T1000 (cell line): ENCODE measurements at places on chromosomes 1 and 21.

DNA sequence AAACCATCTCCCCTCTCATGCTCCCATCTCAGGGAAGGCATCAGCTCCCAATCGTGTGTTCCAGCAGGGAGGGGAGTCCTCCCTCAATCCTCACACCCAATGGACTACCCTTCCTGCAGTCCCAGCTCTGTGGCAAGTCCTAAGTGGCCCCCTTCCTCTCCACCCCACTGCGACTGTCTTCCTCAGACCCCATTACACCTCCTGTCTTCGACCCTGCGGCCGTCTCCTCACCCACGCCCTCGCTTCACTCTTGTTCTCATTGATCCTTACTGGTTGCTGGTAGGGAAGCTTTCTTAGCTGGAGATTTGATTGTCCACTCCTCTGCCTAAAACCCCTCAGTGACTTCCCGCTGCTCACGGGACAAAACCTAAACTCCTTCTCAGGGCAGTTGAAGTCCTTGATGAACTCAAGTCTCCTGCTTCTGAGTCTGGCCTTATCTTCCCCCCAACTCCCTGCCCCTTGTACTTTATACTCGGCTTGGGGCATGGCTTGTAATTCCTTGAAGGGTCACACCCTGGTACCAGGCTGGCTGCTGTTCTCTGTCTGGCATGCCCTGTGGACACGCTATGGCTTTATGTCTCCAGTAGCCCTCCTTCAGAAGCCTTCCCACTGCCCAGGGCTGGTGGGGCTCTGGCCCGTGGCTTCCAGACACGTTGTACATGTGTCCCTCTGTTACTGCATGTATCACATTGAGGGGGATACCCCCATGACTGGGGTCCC is 2.3 kb upstream of the EPS8L3 start:
- DNase-seq, result no peak

DNA sequence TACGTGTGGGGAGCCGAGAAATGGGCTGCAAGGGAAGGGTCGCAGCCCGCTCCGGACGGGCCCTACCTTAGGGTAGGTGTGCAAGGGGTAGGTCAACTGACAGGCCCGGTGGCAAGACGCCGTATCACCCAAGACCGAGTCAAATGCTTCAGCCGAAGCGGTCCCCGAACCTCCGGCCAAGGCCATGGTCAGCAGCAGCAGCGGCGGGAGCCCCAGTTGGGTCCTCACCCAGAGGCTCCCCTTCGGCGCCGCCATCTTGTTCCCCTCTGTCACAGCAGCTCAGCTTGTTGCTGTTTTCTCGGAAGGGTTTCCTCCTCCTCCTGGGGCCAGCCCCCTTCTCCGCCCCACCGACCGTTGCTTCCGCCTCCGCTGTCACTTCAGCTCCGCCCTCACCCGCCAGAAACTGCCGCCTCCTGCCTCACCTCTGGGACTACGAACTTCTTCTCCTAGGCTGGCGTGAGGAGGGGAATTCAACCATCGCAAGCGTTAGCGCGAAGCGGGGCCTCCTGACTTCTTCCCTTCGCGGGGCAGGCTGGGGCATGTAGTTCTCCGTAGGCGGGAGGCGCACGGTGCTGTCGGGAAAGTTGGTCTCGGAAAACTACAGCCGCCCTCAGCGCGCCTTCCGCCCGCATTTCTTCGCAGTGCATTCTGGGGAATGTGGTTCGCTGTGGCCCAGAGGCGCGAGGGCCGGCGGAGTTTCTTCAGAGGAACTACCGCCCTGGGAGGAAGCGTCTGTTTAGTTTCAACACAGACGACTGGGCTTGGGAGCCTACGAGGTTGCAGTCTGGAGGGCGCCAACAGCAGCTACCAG is at the start of the genes TCEANC2 and TMEM59:
TSS of gene TCEANC2 (plus strand) at position 675 of the 811 bp plus-strand sequence. CDS start 815 bp downstream, outside the sequence.
TSS of gene TMEM59 (minus strand) at position 271 of the 811 bp plus-strand sequence. CDS start at position 255, 16 bp downstream.
- peak; percentile 98 for DNase-seq

GRCh38 chr1:237187842-237188241 is 145.9 kb downstream of the RYR2 start:
- no peak for DNase-seq

GRCh38 chr1:84998642-84999280 is 1.8 kb upstream of the MCOLN2 start:
- no peak for DNase-seq

DNA sequence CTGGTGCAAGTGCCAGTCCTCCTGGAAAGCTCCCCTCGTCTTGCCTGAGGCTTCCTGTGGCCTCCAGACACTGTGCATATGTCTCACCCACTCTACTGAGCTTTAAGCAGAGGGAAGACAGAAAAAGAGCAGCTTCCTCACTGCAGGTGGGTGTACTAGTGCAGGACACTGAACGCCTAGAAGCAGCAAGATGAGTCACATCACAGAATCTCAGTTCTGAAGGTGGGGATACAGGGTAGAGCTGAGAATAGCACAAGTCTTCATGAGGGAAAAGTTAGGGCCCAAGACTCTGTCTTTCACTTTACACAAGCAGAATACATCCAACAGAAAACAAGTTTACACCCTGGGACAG is 37.4 kb downstream of the PCAT6 start:
- no peak for DNase-seq

DNA sequence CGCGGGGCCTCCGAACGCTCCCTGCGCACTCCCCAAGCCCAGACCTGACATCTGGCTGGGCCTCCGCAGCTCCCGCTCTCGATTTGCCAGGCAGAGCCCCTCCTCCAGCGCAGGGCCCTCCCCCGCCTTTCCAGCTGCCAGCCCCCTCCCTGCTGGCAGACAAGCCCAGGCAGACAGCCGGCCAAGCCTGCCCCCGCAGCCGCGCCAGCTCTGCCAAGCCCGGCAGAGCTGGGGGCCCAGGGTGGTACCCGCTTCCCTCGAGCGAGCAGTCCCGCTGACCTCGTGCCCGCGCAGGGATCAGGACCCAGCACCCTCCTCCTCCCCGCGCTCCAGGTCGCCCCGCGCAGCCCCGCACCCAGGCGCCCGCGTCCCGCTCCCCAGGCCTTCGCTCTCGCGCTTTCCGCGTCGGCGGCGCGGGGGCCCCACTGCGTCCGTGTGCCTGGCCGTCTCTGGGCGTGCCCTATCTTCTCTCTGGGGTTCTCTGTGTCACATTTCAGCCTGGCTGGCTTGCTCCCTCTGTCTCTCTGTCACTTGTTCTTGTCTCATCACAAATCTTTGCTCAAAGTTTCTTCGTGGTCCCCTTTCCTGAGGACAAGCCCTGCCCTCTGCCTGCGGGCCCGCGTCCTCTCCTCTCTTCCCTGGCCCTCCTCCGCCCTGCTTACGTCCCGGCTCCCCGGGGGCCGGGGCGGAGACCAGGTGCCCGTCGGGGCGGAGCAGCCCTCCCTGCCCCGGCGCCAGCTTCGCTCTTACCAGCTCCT is 580 bp downstream of the INKA2 start:
- peak; percentile 82 for DNase-seq

GRCh38 chr1:215539803-215540570 is 27.1 kb upstream of the KCTD3 start:
- DNase-seq, result no peak

- no peak for DNase-seq
These were observed 129.8 kb downstream of the PIK3R3 start for GRCh38 chr1:46002551-46003150.

- DNase-seq, result no peak
These were observed 42.4 kb upstream of the ESRRG start for GRCh38 chr1:216765346-216766300.

- DNase-seq, result no peak
These were observed 3.2 kb downstream of the CTPS1 start for GRCh38 chr1:40982721-40983120.

GRCh38 chr1:101004061-101004460 is 21.5 kb downstream of the DPH5 start:
- no peak for DNase-seq

DNA sequence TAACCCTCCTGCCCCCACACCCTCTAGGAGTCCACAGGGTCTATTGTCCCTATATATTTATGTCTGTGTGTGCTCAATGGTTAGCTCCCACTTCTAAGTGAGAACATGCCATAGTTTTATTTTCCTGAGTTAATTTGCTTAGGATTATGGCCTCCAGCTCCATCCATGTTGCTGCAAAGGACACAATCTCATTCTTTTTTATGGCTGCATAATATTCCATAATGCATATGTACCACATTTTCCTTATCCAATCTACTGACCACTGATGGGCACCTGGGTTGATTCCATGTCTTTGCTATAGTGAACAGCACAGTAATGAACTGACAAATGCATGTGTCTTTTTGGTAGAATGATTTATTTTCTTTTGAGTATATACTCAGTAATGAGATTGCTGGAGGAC is 13.3 kb upstream of the FHAD1 start:
- no peak for DNase-seq

DNA sequence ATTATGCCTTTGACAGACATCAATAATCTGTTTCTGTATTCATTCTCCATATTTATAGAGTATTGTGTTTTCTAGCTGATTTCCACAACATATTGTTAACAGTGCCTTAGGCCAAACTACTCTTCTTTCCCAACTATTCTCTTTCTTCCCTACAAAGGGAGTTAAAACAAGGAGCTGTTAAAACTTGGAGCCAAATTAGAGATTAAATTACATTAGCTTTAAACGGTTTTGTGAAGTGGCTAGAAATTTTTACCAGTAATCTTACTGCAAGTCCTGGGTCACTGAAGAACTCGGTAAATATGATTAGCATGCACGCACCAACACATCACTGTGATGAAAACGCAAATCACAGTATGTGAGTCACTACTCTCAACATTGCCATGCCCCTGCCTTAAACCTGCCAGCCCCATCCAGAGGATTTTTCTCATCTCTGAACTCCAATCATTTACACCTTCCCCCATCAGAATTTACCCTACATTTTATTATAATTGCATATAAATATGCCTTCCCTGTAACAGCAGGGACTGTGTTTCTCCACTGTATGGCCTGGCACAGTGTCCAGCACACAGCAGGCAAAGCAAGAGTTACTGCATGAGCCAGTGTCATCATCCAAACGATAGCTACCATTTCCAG is 1.5 kb upstream of the PRDX6 start:
- DNase-seq, result no peak

DNA sequence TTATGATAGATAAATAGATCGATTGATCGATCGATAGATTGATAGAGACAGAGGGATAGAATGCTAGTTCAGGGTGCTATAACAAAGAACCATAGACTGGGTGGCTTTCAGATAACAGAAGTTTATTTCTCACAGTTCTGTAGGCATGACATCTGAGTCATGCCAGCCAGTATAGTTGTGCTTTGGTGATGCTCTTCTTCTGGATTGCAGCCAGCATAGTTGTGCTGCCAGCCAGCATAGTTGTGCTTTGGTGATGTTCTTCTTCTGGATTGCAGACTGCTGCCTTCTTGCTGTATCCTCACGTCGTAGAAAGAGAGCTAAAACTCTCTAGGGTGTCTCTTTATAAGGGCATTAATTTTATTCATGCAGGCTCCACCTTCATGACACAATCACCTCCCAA is 860.8 kb downstream of the BRINP3 start:
- peak; percentile 41 for DNase-seq

GRCh38 chr1:40316595-40317393 is at the start of gene COL9A2:
TSS of gene COL9A2 (minus strand) at chr1:40317286. CDS start at chr1:40317197, 89 bp downstream.
- DNase-seq, result no peak

DNA sequence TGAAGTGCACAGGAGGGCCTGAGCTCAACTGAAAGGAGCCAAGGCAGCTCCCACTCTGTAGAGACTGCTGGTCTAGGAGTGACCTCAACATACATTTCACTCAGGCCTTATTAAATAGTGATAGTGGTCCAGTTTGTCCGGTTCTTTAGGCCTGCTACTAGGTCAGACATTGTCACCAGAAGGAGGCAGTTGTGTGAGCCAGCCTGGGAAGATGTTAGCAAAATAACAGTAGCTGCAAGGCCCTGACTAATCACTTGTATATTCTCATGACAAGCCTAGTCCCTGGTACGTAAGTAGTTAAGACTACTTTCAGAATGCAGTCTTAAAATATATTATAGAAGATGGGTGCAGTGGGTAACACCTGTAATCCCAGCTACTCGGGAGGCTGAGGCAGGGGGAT is 264.0 kb upstream of the CAMK1G start:
- DNase-seq, result peak; percentile 7

DNA sequence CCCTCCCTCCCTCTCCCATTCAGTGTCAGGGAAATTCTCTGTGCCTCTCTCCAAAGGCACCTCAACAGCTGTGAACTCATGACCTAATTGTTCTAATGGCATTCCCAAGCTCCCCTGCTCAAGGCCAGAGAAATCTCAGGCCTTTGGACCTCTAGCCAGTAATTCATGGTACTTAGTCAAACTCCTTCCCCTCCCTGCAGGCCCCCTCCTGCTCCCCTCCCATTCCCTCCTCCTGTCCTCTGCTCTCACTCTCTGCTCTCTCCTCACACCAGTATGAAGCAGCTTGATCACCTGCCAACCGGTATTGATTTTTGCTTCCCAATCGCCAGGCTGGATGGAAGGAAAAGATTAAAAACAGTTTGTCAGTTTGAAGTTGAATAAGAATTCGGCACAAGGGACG is 370.5 kb upstream of the PBX1 start:
- no peak for DNase-seq

- DNase-seq, result no peak
These were observed 20.7 kb upstream of the HAO2 start for GRCh38 chr1:119347858-119348257.

GRCh38 chr1:12643785-12644184 is at the start of gene AADACL4:
TSS of gene AADACL4 (plus strand) at chr1:12644085. CDS start at chr1:12644547, 462 bp downstream.
- no peak for DNase-seq

GRCh38 chr1:235624721-235625333 is 24.8 kb downstream of the GNG4 start:
- DNase-seq, result no peak

DNA sequence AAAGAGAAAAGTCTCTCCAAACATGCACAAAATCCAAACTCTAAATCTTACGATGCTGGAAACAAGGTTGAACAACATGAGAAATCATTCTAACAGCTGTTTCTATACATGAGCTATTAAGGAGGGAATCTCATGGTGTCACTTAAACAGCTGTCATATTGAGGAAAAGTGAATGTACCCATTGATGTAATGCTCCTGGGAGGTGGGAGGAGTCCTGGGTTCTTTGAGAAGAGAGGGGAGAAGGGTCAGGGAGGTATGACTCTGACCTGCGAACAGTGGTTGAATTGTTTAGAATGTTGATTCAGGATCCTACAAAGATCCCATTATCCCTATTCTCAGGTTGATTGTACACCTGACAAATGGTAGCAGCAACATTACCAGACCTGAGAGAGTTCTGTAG is 49.3 kb downstream of the ZC3H11B start:
- no peak for DNase-seq

- no peak for DNase-seq
These were observed 142.9 kb downstream of the APP start for GRCh38 chr21:26027696-26028095.

DNA sequence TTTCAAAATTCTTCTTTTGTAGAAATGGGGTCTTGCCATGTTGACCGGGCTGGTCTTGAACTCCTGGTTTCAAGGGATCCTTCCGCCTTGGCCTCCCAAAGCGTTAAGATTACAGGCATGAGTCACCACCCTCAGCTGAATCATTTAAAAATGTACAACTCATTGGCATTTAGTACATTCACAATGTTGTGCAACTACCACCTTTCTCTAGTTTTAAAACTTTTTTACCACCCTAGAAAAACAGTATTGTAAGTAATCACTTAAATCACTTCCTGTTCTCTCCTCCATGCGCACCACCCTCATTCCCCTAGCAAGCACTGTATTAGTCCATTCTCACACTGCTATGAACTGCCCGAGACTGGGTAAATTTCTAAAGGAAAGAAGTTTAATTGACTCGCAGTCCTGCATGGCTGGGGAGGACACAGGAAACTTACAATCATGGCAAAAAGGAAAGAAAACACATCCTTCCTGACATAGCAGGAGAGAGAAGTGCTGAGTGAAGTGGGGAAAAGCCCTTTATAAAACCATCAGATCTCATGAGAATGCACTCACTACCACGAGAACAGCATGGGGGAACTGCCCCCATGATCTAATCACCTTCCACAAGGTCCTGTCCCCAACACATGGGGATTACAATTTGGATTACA is 14.4 kb upstream of the THEM5 start:
- no peak for DNase-seq

- DNase-seq, result no peak
These were observed 40.3 kb upstream of the RUNX3 start for GRCh38 chr1:24970399-24970753.
